ENCODE measurements at places on chromosomes 3 and 15.

DNA sequence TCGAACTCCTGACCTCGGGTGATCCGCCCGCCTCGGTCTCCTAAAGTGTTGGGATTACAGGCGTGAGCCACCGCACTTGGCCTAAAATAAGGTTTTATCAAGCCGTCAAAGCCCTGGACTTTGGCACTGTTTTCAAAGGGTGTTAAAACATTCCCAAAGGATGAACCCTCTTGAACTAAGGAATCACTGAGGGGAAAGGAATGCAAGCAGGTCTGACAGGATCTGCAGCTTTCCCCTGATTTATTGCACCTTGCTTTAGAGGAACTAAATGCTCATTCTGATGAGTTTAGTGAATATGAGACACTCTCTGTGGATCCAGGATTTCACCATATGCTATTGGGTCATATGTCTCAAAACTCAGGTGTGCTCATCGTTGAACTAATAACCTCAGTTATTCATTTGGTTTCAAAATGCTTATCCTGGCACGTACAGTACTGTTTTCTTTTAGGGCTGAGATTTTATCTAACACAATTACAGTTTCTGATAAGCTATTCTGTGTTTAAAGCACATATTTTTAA is 63.0 kb upstream of the TSC22D2 start:
- no peak for DNase-seq

- DNase-seq = no peak
Measured at GRCh38 chr3:23920151-23920655, 3.3 kb downstream of the RPL15 start.

- DNase-seq = no peak
Measured at GRCh38 chr3:133663569-133664313, 2.0 kb upstream of the TOPBP1 start.

GRCh38 chr15:42832576-42832975 is 88.0 kb downstream of the TTBK2 start:
- DNase-seq = no peak

GRCh38 chr15:25797936-25798901 is 64.9 kb downstream of the ATP10A start:
- DNase-seq = no peak

GRCh38 chr3:110697961-110698360 is 373.7 kb upstream of the NECTIN3 start:
- no peak for DNase-seq

DNA sequence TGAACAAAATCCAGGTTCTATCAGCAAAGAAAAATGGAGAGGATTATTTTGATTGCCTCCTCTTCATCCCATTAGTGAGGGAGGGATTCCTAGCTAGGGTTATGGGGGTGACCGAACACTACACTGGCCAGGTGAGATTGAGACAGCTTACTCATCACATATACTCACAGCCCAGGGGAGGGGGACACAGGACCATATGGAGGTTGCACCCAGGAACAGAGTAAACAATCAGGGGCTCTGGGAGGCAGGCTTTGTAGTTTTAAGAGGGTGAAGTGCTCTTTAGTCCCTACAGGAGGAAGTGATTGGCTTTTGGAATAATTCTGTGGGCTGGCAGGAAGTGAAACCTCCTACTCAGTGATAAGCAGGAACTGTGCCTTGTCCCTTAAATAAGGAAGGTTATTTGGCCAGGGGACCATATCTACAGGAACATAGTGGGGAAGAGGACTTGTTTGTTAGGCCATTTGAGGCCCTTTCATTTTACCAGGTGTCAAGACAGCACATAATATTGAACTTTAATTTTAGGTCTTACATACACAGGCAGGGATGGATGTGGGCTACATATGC is 17.5 kb upstream of the KCTD6 start:
- no peak for DNase-seq

DNA sequence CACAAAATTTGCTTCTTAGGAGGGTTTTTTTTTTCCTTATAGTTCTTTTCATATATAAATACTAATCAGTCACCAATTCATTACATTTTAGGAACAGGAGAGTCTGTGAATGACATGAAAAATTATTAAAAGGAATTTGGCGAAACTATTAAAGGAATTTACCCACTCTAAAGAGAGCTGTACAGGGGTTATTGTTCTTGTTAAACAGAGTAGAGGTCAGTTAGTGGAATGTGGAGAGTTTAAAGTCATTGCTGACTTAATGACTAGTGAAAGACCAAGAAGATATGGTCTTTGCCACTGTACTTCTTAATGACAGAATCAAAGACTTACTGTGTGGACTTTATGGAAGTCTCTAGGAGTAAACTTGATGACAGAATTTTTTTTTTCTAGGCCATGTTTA is 333.6 kb upstream of the C2CD4B start:
- DNase-seq = no peak

DNA sequence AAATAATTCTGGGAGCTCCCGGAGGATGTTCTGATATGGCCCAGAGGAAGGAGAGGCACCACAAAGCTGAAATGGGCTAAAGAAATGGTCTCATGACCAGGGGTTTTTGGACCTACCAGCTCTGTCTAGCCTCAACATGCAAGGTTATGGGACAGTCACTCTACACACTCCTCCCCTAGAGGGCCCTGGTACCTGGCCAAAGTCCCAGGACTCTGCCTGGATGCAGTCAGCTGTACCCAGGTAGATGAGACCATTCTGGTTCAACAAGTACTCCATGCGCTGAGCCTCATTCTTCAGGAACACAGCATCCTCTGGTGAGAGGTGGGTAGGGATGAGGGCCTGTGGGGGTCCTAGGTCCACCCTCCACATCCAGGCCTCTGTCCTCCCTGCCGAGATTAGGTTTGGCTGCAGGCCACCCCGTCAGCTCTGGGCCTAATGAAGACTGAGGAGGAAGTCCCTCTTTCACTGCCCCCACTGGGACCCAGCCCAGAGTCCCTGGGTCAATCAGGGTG is 9.5 kb downstream of the EPB42 start:
- DNase-seq = no peak

DNA sequence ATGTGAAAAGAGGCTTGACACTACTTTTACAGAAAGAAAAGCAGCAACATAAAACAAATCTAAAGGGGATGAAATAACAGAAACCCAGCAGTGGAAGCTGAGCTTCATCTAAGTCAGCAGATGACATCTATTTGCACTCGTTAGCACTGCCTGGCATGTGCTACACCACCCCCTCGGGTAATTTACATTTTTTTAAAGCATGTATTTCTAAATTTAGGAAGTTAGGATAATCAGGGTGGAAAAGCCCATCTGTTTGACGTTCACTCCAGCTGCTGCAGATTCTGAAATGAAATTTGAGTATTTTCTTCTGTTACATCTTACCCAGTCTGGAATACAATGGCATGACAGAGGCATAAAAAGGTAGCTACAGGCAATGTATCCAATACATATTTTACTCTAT is 20.7 kb downstream of the IGSF11 start:
- no peak for DNase-seq

GRCh38 chr15:63332367-63333124 is 49.1 kb downstream of the CA12 start:
- DNase-seq = no peak

DNA sequence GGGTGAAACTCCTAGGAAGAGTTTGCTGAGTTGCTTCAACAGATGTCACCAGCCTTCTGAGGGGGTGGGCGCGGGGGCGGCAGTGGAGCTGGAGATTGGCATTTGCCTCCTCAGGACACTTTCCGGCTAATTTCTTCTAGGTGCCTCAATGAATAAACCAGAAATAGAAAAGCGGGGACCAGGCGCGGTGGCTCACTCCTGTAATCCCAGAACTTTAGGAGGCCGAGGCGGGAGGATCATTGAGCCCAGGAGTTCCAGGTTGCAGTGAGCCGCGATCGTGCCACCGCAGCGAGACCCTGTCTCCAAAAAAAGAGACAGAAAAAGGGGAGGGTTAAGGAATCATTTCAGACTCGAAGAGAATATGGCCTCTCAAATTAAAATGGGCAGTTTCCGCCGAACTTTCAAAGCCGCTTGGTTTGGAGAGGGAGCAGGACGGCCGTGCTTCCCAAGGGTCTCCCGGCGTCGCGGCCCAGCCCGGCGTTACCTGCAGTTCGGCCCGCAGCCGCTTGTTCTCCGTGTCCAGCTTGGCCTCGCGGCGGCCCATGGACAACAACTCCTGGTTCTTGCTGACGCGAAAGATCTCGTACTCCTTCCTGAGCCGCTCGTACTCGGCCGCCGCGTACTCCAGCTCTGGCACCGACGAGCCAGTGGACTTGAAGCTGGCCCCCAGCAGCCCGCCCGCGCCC is 587 bp downstream of the NPHP3 start:
- DNase-seq = no peak

GRCh38 chr15:63872759-63873510 is 39.2 kb upstream of the HERC1 start:
- no peak for DNase-seq

GRCh38 chr3:110583373-110583935 is 488.2 kb upstream of the NECTIN3 start:
- DNase-seq = no peak

Measured in stimulated activated CD8-positive, alpha-beta memory T cell treated with anti-CD3 and anti-CD28 coated beads, Interleukin-4, amount 100 ng/mL, for 1 hour (primary cell).